ENCODE measurements at places on chromosomes 7 and 10.

DNA sequence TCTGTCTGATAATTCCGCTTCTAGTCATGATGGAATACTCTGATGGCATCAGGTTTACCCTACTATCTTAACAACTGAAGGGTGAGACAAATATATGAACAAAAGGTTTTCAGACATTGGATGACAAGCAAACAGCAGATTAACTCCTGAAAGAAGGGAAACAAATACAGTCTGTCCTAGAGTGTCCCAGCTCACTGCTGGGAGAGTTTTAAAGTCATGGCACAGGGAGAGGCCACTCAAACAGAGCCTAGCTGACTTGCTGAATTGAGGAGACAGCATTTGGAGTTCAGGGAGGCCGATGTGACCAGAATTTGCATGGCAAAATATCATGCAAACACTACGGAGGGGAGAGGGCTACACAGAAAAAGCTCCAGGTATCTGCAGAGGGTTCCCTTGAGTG, 73.1 kb downstream of the MDH2 start:
- DNase-seq, result no peak

DNA sequence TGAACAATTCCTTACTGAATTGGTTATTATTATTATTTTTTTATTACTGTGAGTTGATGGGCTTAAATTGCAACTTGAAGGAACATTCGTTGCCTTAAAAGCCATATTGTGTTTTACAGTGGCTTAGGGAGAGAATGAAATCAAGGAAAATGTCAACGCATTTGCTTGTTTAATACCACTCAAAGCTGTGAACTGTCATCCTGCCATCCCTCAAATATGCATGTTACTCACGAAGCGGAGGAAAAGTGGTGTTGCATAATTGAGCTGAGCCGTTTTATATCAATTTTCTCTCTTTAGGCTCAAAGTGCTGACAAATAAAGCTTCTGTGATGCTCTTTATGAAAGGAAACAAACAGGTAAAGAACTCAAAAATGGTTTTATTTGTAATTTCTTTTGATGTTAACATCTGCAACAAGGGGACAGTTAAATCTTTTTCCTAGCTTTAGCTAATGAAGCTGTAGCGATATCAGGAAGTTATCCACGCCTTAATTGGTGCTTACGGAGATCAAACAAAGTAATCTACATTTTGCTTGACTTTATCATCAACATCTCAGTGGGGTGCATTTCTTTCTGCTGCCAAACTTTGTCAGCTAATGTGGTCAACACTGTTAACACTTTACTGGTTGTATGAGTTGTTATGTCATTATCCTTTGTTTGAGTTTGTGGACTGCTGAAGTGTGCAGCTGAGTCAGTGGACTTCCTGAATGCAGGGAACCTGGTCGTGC, 33.1 kb downstream of the GLRX3 start:
- no peak for DNase-seq

GRCh38 chr7:103129702-103130549, 19.0 kb downstream of the NAPEPLD start:
- no peak for DNase-seq

- DNase-seq, result no peak
Measured at GRCh38 chr10:124354411-124355382, 64.0 kb downstream of the OAT start.

DNA sequence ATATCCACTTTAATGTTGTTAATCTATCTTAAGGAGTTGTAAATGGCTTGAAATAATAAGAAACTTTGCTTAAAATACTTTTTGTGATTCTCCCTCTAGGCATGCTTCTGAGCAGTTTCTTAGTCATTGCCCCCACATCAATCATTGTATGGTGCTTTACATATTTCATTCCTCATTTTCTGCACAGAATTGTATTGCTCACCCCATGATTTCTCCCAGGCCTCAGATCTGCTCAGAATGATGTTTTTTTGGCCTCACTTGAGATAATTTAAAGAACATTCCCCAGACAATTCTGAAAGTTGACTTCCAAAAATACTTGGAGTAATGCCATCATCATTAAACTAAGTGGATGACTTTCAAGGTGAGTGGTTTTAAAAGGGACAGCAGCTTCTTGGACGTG, 82.1 kb upstream of the PRPS1L1 start:
- DNase-seq, result no peak

DNA sequence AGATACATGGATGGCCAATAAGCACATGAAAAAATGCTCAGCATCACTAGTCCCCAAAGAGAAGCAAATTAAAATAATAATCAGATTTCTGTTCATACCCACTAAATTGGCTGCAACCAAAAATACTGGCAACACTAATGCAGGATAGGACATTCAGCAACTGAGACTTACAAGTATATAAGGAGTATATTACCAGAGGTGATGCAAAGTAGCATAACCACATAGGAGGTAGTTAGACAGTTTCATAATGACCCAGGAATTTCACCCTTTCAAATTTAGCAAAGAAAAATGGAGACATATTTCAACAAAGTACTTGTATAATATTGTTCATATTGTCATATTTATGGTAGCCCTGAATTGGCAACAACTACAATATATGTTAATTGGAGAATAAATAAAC, 727.8 kb downstream of the GRID1 start:
- no peak for DNase-seq

DNA sequence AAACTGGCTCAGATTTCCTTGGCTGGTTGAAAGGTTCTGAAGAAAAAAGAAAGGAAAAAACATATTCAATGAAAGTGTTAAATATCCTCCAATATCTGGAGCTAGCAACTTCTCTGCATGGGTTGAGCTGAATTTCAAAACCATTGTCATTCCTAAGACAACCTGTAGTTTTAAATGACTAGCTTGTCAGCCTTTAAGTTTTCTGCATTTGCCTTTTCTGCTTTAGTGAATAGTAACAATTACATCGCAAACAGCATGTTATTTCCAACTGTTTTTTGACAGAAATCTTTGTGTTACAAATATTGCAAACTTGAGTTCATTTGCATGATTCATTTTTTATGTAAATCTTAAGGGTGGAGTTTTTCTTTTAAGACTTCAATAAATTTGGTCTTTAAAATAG, 852.3 kb upstream of the CELF2 start:
- DNase-seq, result no peak

- no peak for DNase-seq
Measured at GRCh38 chr10:117248750-117249465, 8.0 kb downstream of the SLC18A2 start.

DNA sequence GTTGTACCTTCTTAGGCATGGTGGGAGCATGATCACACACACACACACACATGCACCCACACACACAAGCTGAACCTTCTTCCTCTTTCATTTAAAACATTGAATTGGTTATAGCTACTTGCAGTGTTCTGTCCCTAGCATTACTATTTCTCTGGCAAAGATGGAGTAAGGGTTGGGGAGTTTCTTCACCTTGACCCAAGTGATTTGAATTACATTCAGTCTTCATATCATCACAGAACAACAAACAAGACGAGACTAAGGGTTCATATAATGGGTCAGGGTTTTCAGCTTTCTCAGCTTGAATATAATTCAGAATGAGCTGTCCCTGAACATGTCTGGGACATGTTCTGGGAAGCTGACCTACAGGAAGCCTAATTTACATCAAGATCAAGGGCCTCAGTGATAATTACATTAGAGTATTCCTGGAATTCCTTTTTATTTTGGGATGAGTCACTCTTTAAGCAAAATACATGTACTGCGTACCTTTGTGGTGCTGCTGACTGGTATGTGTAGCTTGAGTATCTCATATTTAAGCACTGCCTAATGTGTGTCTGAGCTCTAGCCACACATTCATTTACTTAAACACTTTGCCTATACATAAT, 213.5 kb upstream of the TMEM229A start:
- no peak for DNase-seq

Measured in stimulated activated CD8-positive, alpha-beta memory T cell treated with anti-CD3 and anti-CD28 coated beads, Interleukin-2, amount 100 ng/mL, for 1 hour (primary cell).